NCI-H1694 (cell line): ENCODE measurements at places on chromosomes 11 and 22.
A peak's percentile ranks its signal among the peaks of the same experiment; 100 is the strongest.

- DNase-seq: no peak
These were observed at the start of gene OR51I2 for GRCh38 chr11:5449023-5449422. TSS of gene OR51I2 (plus strand) at chr11:5449323. CDS start at chr11:5453489, 4,166 bp downstream.

DNA sequence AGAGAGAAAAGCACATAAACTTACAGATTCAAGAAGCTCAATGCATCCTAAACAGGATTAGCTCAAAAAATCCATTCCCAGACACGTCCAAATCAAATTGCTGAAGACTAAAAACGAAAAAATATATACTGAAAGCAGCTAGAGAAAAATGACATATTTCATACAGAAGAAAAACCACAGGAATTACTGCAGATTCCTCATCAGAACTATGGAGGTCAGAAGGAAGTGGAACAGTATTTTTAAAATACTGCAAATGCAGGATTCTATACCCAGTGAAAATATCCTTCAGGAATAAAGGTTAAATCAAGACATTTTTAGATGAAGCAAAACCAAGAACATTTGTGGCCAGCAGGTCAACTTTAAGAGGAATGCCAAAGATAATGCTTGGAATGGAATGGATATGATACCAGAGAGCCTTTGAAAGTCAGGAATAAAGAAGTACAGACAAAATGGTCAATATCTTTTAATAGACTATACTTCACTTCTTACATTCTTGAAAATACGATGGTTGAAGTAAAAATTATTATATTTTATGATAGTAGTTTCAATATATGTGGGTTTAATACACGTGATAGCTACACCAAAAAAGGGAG is 352.9 kb downstream of the CTTN start:
- no peak for DNase-seq

GRCh38 chr22:32318361-32318760 is 39.3 kb upstream of the RFPL3 start:
- no peak for DNase-seq

DNA sequence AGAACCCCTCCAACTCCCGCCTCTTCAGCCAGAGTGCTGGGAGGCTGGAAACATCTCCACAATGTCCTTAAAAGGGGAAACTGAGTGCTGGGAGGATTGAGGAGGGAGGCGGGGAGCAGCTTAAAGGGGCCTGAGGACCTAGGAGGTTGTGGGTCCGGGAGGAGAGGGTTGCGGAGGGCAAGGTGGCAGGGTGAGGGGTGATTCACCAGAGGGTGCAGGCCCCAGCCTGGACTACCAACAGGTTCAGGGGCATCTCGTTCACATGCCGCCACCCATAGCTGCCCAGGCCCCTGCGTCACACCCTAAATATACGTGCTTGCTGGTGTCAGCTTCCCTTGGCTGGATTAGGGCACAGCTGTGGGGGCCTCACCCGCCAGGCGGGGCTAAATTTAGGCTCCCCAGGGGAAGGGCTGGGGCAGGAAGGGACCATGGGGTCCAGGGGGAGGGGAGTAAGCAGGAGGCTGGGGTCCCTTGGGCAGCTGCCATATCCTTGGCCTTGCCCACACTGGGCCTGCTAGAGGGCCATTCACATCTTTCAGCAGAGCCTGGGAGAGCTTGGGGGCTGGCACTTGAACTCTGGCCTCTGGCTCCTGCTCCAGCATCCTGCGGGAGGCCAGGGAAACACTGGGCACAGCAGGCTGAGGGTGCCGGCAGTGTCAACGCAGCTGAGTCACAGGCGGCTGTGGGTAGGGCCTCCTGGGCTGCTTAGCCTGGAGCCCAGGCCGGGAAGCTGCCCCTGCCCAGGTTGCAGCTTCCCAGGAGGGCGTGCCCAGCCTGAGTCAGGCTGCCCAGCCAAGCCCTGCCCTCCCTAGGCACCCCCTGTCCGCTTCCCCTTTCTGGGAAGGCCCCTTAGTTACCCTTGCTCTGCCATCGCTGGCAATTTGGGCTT is 1.3 kb downstream of the EHBP1L1 start:
- DNase-seq: no peak

DNA sequence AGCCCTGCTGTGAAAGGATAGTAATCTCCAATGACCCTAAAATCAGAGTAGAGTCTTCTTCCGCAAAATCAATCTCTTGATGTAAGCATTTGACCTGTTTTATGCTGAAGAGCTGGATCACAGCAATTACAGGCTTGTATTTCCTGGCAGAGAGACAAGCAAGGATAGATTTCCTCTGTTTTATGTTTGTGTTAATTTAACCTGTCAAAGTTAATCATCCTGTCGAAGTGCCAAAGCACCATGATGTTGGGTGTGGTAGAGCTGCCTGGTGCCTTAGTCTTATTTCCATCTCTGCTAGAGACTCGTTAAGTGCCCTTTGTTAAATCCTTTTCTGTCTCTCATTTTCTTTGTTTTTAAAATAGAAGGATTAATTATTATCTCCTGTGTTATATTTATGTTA is 248.1 kb downstream of the CNTN5 start:
- peak; percentile 42 for DNase-seq

- DNase-seq: no peak
These were observed 38.3 kb upstream of the NFAM1 start for GRCh38 chr22:42470366-42471082.

DNA sequence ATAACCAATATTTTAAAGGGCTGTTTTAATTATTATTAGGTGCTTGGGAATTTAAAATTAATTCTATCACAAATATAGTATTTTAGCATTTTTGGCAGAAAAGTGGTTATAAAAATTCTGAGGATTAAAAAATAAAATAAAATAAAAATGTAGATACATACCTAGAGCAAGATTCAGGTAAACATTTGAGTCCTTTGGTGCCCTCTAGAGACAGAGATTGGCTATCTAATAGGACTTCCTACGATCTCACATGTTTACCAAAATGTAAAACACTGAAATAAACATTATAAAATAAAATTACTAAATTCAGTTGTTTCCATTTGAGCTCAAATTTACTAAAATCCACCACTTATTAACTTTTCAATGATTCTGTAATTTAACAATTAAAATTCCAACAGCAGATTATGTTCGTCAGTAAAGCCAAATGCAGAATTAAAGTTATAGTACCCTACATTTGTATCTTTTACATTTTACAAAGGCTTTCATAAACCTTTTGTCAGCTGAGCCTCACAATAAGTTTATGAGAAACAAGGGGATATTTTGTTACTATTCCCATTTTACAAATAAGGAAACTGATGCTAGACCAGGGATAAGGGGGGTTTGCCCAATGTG is 27.7 kb downstream of the SLC36A4 start:
- no peak for DNase-seq

DNA sequence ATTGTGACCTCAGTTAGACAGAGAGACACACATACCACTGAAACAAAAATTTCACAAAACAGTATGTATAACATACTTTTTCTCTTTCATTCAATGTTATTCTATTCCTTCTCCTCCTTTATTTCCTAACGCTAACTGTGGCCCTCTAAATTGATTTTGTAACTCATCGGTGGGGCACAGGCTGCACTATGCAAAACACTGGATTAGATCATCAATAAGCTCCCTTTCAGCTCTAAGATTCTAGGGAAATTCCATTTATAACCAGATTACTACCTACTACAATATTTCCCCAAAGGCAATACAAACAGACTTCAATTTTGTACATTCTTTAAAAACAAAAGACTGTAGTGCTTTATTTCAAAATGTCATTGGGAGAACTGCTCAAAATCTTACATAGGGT is 6.1 kb downstream of the FJX1 start:
- DNase-seq: no peak

GRCh38 chr11:122882857-122883645 is 492 bp downstream of the JHY start:
- DNase-seq: no peak

- no peak for DNase-seq
These were observed 15.5 kb upstream of the INSC start for GRCh38 chr11:15099267-15099666.

- DNase-seq: no peak
These were observed 189.9 kb downstream of the BCR start for GRCh38 chr22:23370251-23370650.

GRCh38 chr11:94203070-94203469 is 74.4 kb downstream of the PANX1 start:
- DNase-seq: no peak

- no peak for DNase-seq
These were observed 55.0 kb upstream of the ZBTB44 start for GRCh38 chr11:130369713-130370112.

DNA sequence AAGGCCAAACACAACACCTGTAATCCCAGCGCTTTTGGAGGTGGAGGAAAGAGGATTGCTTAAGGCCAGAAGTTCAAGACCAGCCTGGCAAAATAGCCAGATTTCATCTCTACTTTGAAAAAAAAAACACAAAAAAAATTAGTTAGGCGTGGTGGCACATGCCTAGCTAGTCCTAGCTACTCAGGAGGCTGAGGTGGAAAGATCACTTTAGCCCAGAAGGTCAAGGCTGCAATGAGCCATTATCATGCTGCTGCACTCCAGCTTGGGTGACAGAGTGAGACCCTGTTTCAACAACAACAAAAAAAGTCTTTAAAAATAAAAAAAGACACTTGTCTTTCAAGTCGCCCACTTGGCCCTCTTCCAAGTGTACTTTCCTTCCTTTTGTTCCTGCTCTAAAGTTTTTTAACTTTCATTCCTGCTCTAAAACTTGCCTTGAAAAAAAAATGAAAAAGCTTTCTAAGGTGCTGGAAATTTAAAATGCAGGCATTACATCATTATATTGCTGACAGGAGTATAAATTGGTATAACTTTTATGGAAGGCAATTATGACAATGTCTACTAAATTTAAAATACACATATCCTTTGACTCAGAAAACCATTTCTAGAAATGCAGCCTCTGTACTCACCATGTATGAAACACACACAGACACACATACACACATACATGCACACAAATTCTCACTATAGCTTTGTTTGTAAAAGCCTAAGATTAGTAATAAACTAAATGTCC is 12.7 kb downstream of the LIPT2 start:
- no peak for DNase-seq

DNA sequence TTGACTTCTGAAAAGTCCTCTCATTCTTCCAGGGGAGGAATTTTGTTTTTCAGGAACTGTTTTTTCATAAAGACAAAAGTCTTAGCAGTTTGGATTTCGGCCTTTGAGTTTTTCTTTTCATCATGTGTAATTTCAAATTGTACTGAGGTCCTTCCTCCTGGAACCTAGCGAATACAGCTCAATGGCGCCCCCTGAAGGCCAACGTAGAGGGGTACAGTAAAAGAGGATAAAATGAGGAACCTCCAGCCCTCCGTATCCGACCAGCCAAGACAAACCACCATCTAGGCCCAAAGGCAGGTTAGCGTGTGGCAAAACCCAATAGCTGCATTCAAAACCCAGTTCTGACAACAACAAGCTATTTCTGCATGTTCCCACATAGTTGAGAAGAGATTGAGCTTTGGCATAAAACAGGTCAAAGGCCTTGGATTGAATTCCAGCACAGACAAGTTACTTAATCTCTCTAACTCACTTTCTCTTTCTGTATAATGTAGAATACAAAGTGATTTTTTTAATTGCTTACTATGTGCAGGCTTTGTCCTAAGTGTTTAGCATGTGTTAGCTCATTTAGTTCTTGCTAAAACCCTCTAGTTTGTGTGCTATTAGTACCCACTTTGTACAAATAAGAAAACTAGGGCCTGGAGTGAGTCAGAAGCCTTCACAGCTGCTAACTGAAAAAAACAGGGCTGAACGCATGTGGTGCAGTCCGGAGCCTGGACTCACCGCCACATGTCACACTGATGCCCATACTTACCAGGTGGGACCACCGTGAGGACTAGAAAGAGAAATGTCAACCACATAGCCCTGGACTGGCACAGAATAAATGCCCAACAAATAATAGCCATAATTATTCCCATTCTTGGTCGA is 43.2 kb upstream of the ETS1 start:
- DNase-seq: peak; percentile 28

DNA sequence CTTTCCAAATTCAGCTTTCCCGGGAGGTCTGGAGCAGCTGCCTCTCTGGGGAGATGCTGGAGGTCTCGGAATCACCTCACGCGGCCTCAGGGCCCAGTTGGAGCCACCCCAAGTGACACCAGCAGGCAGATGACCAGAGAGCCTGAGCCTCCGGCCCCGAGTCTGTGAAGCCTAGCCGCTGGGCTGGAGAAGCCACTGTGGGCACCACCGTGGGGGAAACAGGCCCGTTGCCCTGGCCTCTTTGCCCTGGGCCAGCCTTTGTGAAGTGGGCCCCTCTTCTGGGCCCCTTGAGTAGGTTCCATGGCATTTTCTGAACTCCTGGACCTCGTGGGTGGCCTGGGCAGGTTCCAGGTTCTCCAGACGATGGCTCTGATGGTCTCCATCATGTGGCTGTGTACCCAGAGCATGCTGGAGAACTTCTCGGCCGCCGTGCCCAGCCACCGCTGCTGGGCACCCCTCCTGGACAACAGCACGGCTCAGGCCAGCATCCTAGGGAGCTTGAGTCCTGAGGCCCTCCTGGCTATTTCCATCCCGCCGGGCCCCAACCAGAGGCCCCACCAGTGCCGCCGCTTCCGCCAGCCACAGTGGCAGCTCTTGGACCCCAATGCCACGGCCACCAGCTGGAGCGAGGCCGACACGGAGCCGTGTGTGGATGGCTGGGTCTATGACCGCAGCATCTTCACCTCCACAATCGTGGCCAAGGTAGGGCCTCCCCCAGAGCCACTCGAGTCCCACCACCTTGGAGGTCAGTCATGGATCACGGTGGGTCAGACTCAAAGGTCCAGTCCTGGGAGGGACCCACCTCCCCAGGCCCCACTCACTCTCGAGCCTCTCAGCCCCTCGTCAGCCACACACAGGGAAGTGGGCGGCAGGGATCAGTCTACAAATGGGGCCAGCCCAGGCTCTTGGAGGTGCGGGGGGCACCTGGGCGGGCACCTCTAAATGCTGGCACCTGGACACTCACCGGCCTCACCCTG is 525 bp downstream of the SLC22A12 start:
- no peak for DNase-seq

GRCh38 chr22:29149841-29150555 is 55.7 kb upstream of the EMID1 start:
- no peak for DNase-seq

- no peak for DNase-seq
These were observed 44.6 kb downstream of the RSF1 start for GRCh38 chr11:77775936-77776335.
